ENCODE measurements at places on chromosomes 12 and 14. TPM values are rescaled to one million over a fixed set of nuclear protein-coding genes. Genes with fewer than 3 reads are reported as not detected.

The ETV6 gene
- total RNA-seq: 51.5 TPM

DNA sequence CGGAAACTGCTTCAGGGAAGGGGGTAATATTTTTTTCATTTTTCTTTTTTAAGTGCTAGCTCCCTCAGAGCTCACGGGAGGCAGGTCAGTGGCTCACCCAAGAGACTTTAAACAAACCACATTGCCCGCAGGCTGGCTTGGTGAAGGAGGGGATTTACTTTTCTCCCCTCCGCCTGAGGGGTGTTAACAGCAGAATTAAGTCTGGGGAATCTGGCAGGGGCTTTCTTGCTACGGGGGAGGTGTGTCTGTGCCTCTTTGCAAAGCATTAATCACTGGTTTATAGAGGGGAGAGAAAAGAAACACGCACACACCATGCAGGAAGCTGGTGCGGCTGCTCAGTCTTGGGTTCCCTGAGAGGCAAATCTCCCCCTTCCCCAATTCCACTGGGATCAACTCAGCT lies 26.2 kb upstream of the TBX3 start:
- no peak overlapping the region for H3K27ac ChIP-seq
- H3K4me1 ChIP-seq: no peaks in the 10 kb centered on the region
- no peaks in the 10 kb centered on the region for H3K27me3 ChIP-seq

The BICDL1 gene
- 109 TPM for total RNA-seq

The TMEM229B gene
- 4.4 TPM for total RNA-seq

GRCh38 chr14:75847584-75847983 lies 134.2 kb downstream of the TGFB3 start:
- DNase-seq: no peak
- no peak overlapping the region for H3K27ac ChIP-seq
- no peaks in the 10 kb centered on the region for H3K4me1 ChIP-seq
- H3K36me3 ChIP-seq: no peaks in the 10 kb centered on the region
- H3K27me3 ChIP-seq: no peaks in the 10 kb centered on the region

DNA sequence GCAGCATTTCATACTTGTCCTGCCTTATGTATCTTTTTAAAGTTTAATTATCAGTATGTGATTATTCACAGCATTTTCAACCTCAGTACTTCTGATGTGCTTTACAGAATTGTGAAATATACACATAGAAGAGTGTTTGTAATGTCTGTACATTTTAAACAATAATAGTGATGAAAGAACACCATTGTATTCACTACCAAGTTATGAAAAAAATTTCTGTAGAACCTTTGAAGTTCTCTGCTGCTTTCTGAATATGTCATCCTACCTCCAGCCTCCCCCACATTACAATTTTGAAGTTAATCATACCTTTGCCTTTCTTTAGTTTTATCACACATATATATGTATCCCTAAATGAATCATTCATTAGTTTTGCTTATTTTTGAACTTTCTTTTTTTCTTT lies 24.8 kb downstream of the FRMD6 start:
- no peaks in the 10 kb centered on the region for H3K36me3 ChIP-seq
- DNase-seq: no peak
- H3K4me3 ChIP-seq: no peak overlapping the region
- no peak overlapping the region for H3K27ac ChIP-seq

DNA sequence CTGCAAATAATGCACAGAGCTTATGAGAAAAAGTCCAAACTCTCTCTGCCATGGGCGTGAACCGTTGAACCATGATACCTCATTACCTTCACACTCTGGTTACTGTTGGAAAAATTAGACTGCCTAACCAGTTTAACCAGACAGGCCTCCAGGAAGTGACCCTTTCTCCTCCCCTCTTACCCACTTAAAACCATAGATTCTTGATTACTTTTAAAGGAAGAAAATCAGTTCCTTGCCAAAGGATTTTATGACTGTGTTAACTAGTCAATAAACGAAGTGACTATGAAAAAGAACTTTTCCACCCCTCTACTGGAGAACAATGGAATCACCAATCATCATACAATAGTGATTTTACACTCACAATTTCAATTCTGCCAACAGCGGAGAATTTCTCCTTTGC lies 254.0 kb upstream of the ATP2B1 start:
- H3K36me3 ChIP-seq: no peaks in the 10 kb centered on the region
- no peak for DNase-seq
- H3K4me3 ChIP-seq: no peak overlapping the region
- H3K27ac ChIP-seq: no peak overlapping the region

- no peaks in the 10 kb centered on the region for H3K4me1 ChIP-seq
- no peak for DNase-seq
- no peaks in the 10 kb centered on the region for H3K36me3 ChIP-seq
- no peak overlapping the region for H3K27ac ChIP-seq
- no peak overlapping the region for H3K4me3 ChIP-seq
Observed at GRCh38 chr12:18468246-18469075, 207.1 kb downstream of the PIK3C2G start.

The GLI1 gene
- total RNA-seq: 0.75 TPM

DNA sequence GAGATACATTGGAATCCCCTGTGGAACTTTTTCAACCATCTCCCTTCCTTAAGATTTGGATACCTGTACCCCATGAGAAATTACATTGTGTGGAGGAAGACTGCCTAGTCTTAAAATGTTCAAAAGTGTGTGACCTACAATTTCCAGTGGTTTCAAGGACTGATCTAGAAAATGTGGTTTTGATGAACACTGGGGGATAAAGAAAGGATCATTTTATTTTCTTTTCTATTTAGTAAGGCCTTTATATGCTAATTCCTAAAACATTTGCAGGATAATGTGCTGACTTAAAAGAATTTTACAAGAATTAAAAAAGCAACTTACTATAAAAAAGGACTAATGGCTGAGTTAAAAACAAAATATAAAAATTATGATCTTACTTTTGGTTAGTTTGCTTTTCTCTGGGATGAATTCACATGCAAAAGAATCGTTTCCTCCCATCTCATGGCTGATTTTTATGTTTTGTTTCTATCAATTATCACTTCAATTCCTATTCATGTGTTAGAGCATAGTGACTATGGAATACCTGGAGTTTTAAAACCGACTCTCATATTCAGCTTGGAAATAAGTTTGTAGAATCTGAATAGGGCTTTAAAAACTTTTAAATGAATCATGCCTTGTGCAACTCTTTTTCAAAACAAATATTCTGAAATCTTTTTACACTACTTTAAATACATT lies 39.9 kb upstream of the PYGL start:
- no peaks in the 10 kb centered on the region for H3K36me3 ChIP-seq
- no peaks in the 10 kb centered on the region for H3K4me1 ChIP-seq
- H3K27ac ChIP-seq: no peak overlapping the region
- no peak for DNase-seq
- H3K27me3 ChIP-seq: no peaks in the 10 kb centered on the region
- no peak overlapping the region for H3K4me3 ChIP-seq

DNA sequence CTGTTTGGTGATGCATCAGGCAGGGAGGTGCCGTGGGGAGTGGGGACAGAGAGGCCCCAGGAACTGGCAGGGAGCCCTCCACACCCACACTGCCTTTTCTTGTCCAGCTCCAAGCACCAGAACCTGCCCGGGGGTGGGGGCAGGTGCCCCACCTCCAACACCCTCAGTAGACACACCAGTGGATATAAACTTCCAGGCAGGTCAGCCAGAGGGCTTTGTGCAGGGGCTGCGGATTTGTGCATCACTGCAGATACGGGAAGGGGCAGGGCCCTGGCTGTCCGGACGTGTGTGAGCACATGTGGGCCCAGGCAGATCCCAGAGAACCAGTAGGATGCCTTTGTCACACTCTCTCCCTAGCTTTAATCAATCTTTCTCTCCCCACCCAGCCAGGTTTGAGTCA lies 1.3 kb upstream of the TGM1 start:
- no peak overlapping the region for H3K4me3 ChIP-seq
- H3K36me3 ChIP-seq: peaks cover 18% of the 10 kb centered on the region
- no peak for DNase-seq
- no peaks in the 10 kb centered on the region for H3K4me1 ChIP-seq

- H3K27ac ChIP-seq: peak overlapping the region; percentile 66
- H3K27me3 ChIP-seq: no peaks in the 10 kb centered on the region
- no peaks in the 10 kb centered on the region for H3K36me3 ChIP-seq
- H3K4me1 ChIP-seq: peaks cover 46% of the 10 kb centered on the region
Observed at GRCh38 chr14:92529903-92530302, 16.3 kb downstream of the RIN3 start.

- no peak overlapping the region for H3K27ac ChIP-seq
- H3K36me3 ChIP-seq: no peaks in the 10 kb centered on the region
- no peak for DNase-seq
- no peaks in the 10 kb centered on the region for H3K4me1 ChIP-seq
- H3K27me3 ChIP-seq: no peaks in the 10 kb centered on the region
- H3K4me3 ChIP-seq: no peak overlapping the region
Observed at GRCh38 chr14:35883677-35884293, 57.6 kb downstream of the BRMS1L start.

- no peaks in the 10 kb centered on the region for H3K4me1 ChIP-seq
- H3K27me3 ChIP-seq: no peaks in the 10 kb centered on the region
- H3K4me3 ChIP-seq: no peak overlapping the region
- H3K36me3 ChIP-seq: no peaks in the 10 kb centered on the region
- DNase-seq: no peak
Observed at GRCh38 chr12:106387848-106388377, 30.4 kb downstream of the POLR3B start.

The PROX2 gene
- total RNA-seq: 0.33 TPM

The STAC3 gene
- 1.4 TPM for total RNA-seq

The TECPR2 gene
- 8.4 TPM for total RNA-seq

GRCh38 chr14:29607169-29607568 lies 320.5 kb downstream of the PRKD1 start:
- no peak overlapping the region for H3K4me3 ChIP-seq
- H3K27ac ChIP-seq: no peak overlapping the region
- no peaks in the 10 kb centered on the region for H3K27me3 ChIP-seq
- no peaks in the 10 kb centered on the region for H3K4me1 ChIP-seq

DNA sequence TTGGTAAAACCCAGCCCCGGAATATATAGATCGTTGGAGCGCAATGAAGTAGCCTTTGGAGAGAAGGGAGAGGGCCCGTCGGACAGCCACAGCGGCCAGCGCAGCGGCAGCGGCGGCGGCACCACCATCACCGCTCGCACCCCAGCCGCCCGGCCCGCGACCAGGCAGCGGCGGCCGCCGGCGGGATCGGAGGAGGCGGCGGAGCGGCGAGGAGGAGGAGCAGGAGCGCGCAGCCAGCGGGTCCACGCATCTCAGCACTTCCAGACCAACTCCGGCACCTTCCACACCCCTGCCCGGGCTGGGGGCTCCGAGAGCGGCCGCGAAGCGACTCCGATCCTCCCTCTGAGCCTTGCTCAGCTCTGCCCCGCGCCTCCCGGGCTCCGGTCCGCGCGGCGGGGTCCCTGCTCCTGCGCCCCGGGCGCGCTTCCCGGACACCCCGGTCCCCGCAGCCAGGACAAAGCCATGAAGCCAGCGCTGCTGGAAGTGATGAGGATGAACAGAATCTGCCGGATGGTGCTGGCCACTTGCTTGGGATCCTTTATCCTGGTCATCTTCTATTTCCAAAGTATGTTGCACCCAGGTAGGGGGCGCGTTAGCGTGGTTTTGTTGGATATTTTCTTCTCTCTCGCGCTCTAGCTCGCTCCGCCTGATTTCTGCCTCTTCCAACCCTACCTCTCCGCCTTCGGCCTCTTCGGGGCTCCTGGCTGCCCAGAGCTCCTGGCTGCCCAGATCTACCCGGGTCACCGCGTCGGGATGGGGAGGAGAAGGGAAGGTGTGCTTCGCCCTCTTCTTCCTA lies 400 bp downstream of the CHST11 start:
- peak; percentile 66 for DNase-seq
- peak overlapping the region; percentile 94 for H3K4me3 ChIP-seq
- H3K27ac ChIP-seq: peak overlapping the region; percentile 83
- H3K36me3 ChIP-seq: no peaks in the 10 kb centered on the region

DNA sequence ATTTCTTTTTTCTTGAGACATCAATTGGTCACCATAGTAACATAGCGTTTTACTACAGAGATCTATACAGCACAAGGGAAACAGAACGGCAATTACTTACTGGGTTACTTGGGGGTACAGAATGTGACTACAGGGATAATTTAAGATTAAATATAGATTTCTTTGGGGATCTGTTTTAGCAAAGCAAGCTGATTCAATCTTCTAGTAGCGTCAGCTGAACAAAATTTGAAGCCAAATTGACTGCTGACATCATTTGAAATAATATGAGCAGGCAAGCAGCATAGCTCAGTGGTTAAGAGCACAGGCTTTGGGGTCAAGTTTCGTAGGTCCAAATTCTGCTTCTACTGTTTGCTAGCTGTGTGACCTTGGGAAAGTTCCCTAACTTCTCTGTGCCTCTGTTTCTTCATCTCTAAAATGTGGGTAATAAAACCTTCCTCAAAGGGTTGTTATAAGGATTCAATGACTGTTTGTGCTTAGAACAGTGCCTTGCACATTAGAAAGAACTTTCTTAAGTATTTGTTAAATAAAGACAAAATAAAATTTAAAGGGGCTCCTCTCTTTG lies 12.8 kb downstream of the GPR19 start:
- no peaks in the 10 kb centered on the region for H3K4me1 ChIP-seq
- no peak for DNase-seq
- H3K27me3 ChIP-seq: no peaks in the 10 kb centered on the region
- no peak overlapping the region for H3K4me3 ChIP-seq
- H3K36me3 ChIP-seq: no peaks in the 10 kb centered on the region

The RGS6 gene
- total RNA-seq: 0.60 TPM

- DNase-seq: no peak
- H3K27me3 ChIP-seq: no peaks in the 10 kb centered on the region
- H3K27ac ChIP-seq: no peak overlapping the region
Observed at GRCh38 chr14:96688629-96689028, 108.6 kb upstream of the VRK1 start.

DNA sequence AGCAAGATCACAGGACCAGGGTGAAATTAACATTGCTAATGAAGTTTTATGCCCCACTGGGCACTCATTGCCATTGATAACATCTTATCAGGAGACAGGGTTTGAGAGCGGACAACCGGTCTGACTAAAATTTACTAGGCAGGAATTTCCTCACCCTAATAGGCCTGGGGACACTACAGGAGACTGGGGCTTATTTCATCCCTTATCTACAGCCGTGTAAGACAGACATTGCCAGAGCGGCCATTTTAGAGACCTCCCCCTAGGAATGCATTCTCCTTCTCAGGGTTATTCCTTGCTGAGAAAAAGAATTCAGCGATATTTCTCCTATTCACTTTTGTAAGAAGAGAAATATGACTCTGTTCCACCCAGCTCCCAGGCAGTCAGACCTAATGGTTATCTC lies 8.3 kb downstream of the OR4K17 start:
- no peak overlapping the region for H3K4me3 ChIP-seq
- H3K27me3 ChIP-seq: no peaks in the 10 kb centered on the region
- no peak for DNase-seq
- H3K27ac ChIP-seq: no peak overlapping the region
- H3K36me3 ChIP-seq: no peaks in the 10 kb centered on the region

The TEX22 gene
- total RNA-seq: 2.9 TPM

DNA sequence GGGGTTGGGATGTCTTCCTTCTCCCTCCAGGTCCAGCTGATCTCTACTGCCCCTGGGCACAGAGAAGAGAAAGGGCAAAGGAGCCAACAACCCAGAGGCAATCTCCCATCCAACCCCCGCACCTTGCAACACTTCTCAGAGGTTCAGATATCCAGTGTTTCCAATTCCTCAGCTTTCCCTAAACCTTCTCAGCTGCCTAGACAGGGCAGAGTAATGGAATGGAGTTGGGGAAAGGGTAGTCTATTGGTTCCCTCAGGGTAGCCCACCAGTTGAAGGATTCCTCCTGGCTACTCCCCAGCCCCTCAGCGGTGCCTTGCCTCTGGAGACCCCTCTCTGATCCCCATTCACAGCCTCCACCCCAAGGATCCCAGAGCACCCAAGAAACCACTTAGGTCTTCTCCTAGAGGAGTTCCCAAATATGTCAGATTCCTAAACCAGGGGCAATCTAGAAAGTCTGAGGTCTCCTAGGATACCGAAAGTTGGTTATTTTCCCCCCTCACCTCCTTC lies 537 bp downstream of the NFE2 start:
- no peaks in the 10 kb centered on the region for H3K36me3 ChIP-seq
- DNase-seq: no peak
